ENCODE measurements at places on chromosomes 12 and 14.

DNA sequence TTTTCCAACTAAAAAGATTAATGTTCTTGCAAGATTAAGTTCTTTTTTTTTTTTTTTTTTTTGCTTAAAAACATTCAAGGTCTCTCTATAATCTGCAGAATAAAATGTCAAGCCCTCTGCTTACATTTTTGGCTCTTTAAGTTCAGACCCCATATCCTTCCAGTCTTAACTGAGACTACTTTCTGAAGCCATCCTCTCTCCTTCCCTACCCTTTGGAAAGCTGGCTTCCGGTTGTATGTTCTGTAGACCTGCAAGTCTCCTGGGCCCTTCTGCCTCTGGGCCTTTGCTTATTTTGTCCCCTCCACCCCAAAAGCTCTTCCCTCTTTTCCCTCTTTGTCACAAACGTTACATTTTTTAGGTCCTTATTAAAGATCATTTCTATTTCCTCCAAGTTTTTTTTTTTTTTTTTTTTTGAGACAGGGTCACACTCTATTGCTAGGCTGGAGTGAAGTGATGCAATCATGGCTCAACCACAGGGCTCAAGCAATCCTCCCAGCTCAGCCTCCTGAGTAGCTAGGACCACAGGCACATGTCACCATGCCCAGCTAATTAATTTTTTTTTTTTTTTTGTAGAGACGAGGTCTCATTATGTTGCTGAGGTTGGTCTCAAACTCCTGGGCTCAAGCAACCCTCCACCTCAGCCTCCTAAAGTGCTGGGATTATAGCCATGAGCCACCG lies 46.5 kb downstream of the PTPRB start:
- DNase-seq: no peak

DNA sequence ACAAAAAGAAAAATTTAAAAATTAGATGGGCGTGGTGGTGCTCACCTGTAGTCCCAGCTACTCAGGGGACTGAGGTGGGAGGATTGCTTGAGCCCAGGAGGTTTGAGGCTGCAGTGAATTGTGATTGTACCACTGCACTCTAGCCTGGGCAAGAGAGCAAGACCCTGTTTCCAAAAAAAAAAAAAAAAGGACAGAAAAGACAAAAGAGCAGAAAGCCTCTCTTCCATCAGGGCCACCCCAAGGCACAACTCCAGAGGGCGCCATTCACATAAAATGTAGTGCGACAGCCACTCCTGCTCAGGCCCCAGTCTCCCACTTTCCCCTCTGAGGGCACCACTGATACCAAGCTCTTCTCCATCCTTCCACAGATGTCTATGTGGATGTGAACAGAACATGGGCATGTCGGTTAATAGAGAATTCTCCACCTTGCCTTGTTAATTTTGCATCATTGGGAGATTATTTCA lies 41.8 kb downstream of the DGLUCY start:
- DNase-seq: no peak

GRCh38 chr14:94337274-94337673 lies 14.1 kb upstream of the SERPINA6 start:
- DNase-seq: no peak

- DNase-seq: no peak
These were observed 185.3 kb upstream of the PWP1 start for GRCh38 chr12:107500307-107500706.

GRCh38 chr12:113747017-113747416 lies 219.1 kb downstream of the RBM19 start:
- no peak for DNase-seq

- no peak for DNase-seq
These were observed 484.4 kb downstream of the ATP23 start for GRCh38 chr12:58425481-58426392.

DNA sequence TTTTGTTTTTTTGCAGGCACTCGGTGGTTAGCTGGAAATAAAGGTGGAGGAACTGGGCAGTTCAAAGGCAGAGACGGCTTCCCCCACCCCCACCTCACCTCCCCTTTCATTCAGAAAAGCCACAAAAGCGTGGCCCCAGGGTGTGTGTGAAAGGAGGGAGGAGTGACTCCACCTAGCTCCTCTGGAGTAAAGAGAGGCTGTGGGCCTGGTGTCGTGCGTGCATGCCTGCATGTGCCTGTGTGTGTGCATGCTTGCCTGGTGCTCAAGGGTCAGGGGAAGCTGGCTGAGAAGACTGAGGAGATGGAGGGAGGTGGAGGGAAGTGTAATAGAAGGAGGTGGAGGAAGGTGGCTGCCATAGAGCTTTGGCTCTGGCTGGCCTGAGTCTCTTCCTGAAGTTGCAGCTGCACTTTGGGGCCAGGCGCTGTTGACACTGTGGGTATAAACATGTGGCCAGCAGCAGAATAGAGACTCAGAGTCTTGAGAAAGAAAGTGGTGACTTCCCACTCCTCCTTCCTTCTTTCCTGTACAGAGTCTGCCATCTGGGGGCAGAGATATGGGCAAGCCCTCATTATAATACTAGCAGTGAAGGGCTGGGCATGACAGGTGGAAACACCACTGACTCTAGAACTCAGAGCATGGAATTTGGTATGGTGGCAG lies 36.9 kb upstream of the SINHCAF start:
- DNase-seq: no peak

Data from T-helper 9 cell (primary cell).